ENCODE measurements at places on chromosomes 1 and 21.

GRCh38 chr21:21052672-21053071 is 54.5 kb downstream of the NCAM2 start:
- no peak for DNase-seq

- DNase-seq: no peak
Measured at GRCh38 chr1:230196077-230196476, 129.0 kb downstream of the GALNT2 start.

- DNase-seq: no peak
Measured at GRCh38 chr1:79695138-79695537, 688.6 kb upstream of the ADGRL4 start.

DNA sequence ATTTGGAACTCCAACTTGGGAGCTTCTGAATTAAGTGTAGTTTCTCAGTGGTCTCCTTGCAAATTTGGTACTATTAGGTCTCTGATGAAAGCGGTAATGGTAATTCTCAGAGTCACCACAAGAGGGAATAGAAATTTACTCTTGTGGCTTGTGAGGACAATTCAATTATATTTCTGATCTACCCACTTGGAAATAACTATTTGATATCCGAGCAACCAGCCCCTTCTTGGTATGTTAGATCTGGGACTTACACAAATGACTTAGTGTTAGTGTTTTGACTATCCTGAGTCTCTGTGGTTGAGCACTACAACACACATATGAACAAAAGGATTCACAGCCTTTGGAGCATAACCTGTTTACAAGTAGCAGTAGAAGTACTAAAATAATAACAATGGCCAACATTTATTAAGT is 68.1 kb downstream of the RPS6KA1 start:
- DNase-seq: no peak

- DNase-seq: no peak
Measured at GRCh38 chr1:18936471-18936813, 20.0 kb downstream of the IFFO2 start.

DNA sequence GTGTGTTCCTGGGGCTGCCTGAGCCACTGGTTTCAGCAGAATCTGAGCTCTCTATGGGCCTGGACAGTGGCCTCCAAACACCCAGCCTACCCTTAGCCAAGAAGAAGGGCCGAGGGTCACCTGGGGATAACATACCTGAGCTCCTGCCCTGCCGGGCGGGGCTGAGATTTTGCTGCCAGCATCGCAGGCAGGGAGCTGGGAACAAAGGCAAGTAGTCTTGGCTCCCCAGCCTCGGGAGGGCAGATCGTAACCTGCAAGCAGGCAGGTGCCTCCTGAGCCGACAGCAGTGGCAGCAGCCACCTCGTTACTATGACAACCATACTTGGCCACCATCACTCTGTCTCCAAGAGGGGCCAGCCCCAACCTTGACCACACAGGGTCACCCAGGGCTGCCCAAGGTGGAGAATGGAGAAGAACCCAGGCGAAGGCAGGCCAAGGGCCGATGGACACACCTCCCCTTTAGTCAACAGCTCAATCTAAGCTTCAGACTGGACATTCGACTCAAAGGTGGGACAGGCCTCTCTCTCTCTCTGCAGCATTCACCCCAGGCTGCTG is 54.6 kb downstream of the TOMM20 start:
- DNase-seq: no peak

DNA sequence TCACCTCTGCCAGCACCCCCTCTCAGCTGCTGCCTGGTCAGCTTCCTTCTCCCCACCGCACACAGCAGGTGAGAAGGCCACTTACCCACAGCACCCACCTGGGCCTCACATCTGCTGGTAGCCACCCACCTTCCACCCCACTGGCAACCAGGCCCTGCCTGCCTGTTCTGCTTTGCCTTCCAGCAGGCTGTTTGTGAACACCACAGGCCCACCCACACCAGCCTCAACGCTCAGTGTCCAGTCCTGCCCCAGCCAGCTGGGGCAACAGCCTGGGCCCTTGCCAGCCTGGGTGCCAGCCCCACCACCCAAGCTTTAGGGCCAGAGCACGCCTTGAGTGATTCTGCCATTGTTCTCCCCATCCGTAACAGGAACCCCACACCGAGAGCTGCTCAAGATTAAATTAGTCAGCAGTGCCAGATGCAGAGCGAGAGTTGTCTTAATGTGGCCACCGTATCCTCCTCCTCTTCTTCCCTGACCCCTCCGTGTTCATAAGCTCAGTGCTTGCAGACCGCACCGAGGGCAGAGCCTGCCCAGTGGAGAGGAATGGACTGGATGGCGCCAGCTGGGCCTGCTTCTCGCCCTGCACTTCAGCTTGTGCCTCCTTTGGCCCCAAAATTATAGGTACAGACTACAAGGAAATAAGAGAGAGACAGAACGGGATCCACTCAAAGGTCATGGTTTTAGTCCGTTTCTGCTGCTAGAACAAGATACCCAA is 120.3 kb upstream of the COL6A1 start:
- DNase-seq: peak; percentile 11

GRCh38 chr1:223249854-223250631 is 107.0 kb upstream of the TLR5 start:
- DNase-seq: no peak

- DNase-seq: no peak
Measured at GRCh38 chr1:154849645-154850131, 20.4 kb downstream of the KCNN3 start.

DNA sequence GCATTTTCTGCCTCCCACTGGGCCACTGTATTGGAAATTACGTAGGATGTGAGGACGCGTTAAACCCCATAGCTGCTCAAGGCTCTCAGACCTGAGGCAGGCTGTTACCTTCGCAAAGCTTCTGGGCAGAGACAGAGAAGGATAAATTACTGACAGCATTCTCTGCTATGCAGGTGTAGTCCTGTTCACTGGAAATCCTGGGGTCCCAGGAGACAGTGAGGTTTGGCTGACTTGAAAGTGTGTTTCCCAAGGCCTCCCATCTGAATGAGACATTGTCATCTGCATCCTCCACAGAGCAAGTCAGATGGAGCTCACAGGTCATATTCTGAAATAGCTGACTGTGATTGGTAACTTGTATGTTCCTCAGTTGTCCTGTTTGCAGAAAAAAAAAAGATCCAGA is 32.0 kb downstream of the SLAMF6 start:
- no peak for DNase-seq

DNA sequence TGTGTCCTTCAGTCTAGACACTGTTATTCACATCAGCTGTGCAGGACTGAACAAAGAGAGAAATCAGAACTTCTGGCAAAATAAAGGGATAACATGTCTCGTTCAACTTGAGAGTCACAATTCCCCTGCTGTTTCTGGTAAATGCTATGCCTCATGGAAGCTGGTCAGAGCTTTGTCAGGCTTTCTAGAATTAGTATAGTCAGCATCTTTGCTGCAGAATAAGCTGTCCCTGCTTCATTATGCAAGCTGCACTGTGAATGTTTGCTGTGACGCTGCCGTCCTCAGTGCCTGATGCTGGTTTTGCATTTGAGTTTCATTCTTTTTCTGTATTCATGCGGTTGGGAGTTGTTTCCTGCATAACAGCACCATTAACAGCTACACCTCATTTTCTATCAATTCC is 96.4 kb upstream of the KCNJ6 start:
- DNase-seq: no peak

DNA sequence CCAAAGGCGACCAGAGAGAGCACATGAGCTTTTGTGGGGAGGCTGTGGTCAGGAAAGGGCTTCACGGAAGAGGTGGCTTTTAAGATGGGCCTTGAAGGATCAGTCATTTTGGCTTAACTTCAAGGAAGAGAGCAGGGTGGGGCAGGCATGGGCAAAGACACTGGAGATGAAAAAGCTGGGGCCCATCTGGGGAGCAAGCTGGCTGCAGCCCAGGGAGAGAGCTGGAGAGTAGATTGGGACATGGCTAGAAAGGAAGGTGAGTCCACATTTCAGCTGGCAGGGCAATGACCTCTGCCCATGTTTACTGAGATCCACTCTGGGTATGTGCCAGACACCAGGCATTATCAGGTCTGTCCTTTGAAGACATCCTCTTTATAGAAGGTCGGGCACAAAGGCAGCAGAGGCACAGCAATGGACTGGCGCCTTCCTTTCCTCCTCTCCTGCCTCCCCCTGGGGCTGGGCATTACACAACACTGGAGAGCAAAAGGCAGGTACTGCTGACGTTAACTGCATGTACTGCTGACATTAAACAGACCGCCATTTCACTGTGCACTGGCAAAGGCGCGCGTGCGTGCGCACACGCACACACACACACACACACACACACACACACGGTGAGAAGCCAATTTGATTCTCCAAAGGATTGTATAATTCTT is 2.2 kb upstream of the UBXN10 start:
- no peak for DNase-seq

GRCh38 chr1:87497380-87498203 is 168.9 kb downstream of the LMO4 start:
- no peak for DNase-seq

- peak; percentile 57 for DNase-seq
Measured at GRCh38 chr1:108561689-108562326, 1.9 kb downstream of the EEIG2 start.

- no peak for DNase-seq
Measured at GRCh38 chr1:112866151-112866550, 89.8 kb downstream of the SLC16A1 start.

- DNase-seq: no peak
Measured at GRCh38 chr1:20964540-20965484, 177.7 kb upstream of the HP1BP3 start.

DNA sequence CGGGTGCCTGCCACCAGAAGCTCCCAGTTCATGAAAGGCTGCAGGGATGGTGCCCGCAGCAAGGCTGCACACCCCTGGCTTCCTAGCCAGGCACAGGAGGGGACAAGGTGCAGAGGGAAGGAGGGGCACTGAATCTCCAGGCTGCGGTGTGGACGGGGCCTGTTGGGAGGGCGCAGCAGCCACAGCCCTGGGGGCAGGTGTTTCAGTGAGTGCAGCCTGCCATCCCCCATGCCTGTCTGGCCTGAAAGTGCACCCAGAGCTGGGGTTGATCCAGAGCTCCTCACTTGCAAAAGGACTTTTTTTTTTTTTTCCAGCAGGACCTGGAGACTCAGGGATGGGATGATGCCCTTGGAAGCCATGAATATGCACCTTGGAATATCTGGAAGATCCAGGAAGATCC is 153.7 kb upstream of the C1orf174 start:
- DNase-seq: no peak

DNA sequence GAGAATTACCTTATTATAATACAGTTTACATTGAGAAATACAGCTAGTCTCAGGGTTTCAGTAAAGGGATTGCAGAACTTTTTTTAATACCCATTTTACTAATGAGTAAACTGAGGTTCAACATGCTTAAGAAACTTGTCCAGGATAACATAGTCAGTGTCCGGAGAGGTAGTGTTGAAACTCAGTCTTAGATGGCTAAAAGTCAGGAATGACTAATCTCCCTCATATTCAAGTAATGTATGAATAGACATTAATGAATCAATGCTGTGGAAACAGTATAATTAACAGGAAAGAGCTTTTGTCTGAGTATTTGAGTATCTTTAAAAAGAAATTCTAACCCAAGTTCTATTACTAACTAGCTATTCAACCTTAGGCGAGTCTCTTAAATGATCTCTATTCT is 397.6 kb downstream of the PLA2G4A start:
- DNase-seq: no peak

DNA sequence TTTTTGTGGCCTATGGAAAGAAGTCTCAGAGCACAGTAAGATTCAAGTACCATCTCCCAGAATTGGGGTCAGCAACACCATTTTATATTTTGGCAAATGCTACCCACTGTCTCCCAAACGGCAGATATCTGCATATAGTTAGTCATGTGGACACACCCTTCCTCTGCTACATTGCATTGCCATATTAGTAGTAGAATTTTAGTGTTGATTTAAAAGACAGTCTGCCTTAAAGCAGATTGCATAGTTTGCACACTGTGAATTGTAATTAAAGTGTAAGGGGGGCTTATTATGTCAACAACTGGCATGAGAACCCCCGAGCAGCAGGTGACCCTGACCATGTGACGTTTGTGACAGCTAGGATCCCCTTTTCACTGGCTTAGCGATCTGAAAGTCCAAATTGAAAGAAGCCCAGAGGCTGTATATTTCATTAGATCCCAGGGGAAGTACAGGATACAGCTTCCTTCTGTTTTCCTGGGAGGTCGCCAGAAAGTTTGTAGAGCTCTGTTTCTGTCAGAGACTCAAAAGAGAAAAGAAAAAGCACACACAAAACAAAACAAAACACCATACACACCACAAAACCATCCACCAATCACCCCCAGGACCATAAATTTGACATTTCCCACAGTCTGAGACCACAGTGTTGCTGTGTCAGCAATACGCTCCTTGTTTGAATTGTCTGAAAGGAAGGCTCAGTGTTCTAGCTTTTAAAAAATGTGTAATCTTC is 172.4 kb downstream of the NFIA start:
- peak; percentile 74 for DNase-seq

GRCh38 chr1:30273021-30273325 is 450.4 kb downstream of the MATN1 start:
- DNase-seq: no peak

DNA sequence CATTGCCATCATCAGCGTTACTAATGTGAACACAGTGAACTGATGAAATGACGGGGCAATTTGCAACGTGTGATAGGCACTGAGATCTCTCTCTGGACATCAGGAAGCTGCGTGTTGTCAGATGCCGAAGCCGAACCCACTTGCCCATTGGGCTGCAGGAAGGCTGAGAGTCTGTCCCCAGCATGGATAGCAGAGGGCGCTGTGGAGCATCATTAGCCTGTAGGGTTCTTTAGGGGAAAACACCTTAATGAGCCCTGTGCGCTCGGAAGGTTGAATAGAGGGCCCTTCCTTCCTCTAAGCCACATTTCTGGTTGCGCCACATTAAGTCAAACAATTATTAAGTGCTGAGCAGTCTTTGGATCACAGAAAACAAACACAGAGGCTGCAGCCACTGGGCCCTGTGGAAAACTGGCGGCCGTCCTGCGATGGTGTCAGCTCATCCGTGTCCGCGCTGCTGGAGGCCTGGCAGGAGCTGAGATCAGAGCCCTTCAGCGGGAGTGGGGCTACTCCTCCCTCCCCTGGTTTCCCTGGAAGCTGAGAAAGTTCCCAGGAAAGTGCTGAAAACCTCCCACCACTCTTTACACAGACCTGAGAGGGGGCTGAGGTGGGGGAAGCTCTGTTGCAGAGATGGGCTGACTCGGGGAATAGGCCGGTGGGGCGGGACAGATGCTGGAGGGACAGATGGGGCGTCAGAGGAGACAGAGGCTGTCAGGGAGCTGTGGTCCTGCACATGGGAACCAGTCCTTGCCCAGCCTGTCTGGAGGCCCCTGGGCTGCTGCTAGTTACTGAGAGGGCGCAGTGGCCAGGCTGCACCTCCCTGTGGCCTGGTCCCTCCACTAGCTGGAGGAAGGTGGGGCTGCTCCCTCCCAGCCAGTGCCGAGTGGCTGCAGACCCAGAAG is 12.7 kb downstream of the TFF2 start:
- peak; percentile 71 for DNase-seq

- no peak for DNase-seq
Measured at GRCh38 chr1:245538671-245539070, 383.9 kb downstream of the KIF26B start.

- peak; percentile 79 for DNase-seq
Measured at GRCh38 chr1:115727706-115728249, 40.7 kb downstream of the CASQ2 start.

- DNase-seq: no peak
Measured at GRCh38 chr1:24477309-24477708, 25.3 kb upstream of the RCAN3 start.
